ENCODE measurements at places on chromosomes 13 and 19. TPM values are rescaled to one million over a fixed set of nuclear protein-coding genes. Genes with fewer than 3 reads are reported as not detected.

Gene YJEFN3
- polyA plus RNA-seq = 13.4 TPM

Gene PSG2
- polyA plus RNA-seq = not detected

Gene APC2
- 1.2 TPM for polyA plus RNA-seq

Gene KLHL1
- 0.06 TPM for polyA plus RNA-seq

Gene LYPD5
- polyA plus RNA-seq = 0.48 TPM

Gene LRRC4B
- polyA plus RNA-seq = 9.0 TPM

Gene CYP2A6
- polyA plus RNA-seq = 0.54 TPM

Gene ATG4D
- 19.3 TPM for polyA plus RNA-seq

Gene LMTK3
- 2.4 TPM for polyA plus RNA-seq

Gene C2CD4C
- 0.67 TPM for polyA plus RNA-seq

Gene OR7A5
- polyA plus RNA-seq = not detected

Gene TGFBR3L
- 0.11 TPM for polyA plus RNA-seq

Gene EVI5L
- polyA plus RNA-seq = 16.1 TPM

Gene LGALS14
- not detected for polyA plus RNA-seq

Gene IGFL3
- polyA plus RNA-seq = not detected

Gene CEACAM1
- polyA plus RNA-seq = 5.6 TPM

Gene FAAP24
- 2.7 TPM for polyA plus RNA-seq

Gene PRSS57
- polyA plus RNA-seq = 0.26 TPM

Gene ARHGAP45
- polyA plus RNA-seq = 12.0 TPM

Gene MEIOSIN
- polyA plus RNA-seq = not detected

Gene ZNF772
- 18.0 TPM for polyA plus RNA-seq

Gene KCNRG
- polyA plus RNA-seq = 4.1 TPM

Gene SLC6A16
- 2.5 TPM for polyA plus RNA-seq

Gene ATP7B
- polyA plus RNA-seq = 19.0 TPM

Gene ZNF66
- polyA plus RNA-seq = 6.9 TPM

Gene CLEC17A
- not detected for polyA plus RNA-seq

Gene PDX1
- polyA plus RNA-seq = not detected

Gene CA11
- 3.7 TPM for polyA plus RNA-seq

Gene SIX5
- polyA plus RNA-seq = 22.6 TPM

Gene KANK3
- polyA plus RNA-seq = 16.4 TPM

Gene FPR2
- 0.14 TPM for polyA plus RNA-seq

Gene CABP5
- polyA plus RNA-seq = not detected

Gene TEX26
- polyA plus RNA-seq = 0.93 TPM

Gene PGLYRP2
- not detected for polyA plus RNA-seq

Gene SMAD9
- 23.3 TPM for polyA plus RNA-seq

Gene NCAN
- polyA plus RNA-seq = 0.10 TPM

Gene RNF6
- polyA plus RNA-seq = 26.6 TPM

Gene TMEM91
- polyA plus RNA-seq = 14.8 TPM

Gene KLF1
- polyA plus RNA-seq = 0.78 TPM

Gene ZIC5
- not detected for polyA plus RNA-seq

Gene MAB21L1
- polyA plus RNA-seq = 0.04 TPM

Gene KDM4B
- polyA plus RNA-seq = 27.0 TPM

Gene CYP2S1
- polyA plus RNA-seq = 5.8 TPM

Gene ZNF763
- 8.1 TPM for polyA plus RNA-seq

Gene F10
- 13.1 TPM for polyA plus RNA-seq

Gene KASH5
- polyA plus RNA-seq = not detected

Gene PCSK4
- polyA plus RNA-seq = 4.9 TPM

Gene AP3D1
- 90.0 TPM for polyA plus RNA-seq

Gene RTBDN
- 0.21 TPM for polyA plus RNA-seq

Gene KLK15
- not detected for polyA plus RNA-seq

Gene WTIP
- polyA plus RNA-seq = 27.7 TPM

Gene ANGPTL4
- polyA plus RNA-seq = 3.4 TPM

Measured in left lung (tissue), 14 donors.